ENCODE measurements at places on chromosomes 13 and 19.

DNA sequence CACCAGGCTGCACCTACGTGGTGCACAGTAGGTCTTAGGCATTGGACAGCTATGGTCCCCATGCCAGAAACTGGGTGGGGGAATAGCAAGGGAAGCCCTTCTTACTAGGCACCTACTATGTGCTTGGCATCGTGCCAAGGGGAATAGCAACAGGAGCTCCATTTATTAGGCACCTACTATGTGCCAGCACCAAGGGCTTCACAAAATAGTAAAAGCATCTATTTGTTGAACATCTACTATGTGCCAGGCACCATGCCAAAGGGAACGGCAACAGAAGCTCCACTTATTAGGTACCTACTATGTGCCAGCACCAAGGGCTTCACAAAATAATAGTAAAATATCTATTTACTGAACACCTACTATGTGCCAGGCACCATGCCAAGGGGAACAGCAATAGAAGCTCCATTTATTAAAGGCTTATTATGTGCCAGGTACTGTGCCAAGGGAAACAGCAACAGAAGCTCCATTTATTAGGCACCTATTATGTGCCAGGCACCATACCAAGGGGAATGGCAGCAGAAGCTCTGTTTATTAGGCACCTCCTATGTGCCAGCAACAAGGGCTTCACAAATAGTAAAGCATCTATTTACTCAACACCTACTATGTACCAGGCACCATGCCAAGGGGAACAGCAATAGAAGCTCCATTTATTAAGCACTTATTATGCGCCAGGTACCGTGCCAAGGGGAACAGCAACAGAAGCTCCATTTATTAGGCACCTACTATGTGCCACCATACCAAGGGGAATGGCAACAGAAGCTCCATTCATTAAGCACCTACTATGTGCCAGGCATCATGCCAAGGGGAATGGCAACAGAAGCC, 108.5 kb downstream of the PTPRS start:
- no peak for DNase-seq

GRCh38 chr19:46579361-46579879, 21.7 kb upstream of the CALM3 start:
- DNase-seq, result no peak

DNA sequence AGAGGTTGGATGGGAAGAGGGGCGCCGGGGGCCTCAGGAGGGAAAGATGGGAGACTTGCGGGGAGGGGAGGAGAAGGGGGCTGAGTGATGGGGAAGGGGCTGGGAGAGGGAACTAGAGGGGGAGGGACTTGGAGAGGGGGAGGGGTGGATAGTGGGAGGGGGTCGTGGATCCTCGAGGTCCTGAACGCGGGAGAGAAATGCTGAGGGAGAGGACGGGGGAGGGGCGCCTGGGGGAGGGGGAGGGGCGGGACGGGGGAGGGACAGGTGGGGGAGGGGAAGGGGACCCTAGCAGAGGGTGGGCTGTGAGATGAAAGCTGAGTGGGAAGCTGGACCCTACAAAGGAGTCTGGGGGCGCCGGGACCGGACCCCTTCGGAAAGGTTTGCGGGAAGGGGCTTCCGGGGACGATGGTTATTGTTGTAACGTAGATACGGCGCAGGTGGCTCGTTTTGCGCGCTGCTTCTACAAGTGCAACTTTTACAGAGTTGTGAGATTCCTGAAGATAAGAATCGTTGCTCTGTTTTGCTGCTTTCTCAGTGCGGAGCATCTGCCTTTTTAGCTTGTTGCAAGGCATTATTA, 418 bp downstream of the ZNF444 start:
- DNase-seq, result no peak

DNA sequence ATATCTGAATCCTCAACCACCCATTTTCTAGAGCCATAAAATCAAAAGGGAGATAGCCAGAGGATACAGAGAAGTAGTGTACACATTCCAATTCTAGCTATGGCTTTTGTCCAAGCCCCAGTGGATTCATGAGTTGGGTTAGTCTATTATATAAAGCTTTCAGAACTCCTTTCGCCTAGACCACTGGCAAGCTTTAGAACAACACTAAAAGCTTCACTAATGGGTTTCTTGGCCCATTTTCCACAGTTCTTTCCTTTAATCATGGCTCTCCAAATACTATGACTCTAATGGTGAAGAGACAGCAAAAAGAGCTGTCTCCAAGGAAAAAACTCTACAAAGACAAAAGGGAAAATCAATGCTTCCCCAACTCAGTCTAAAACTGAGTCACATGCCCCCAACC, 48.2 kb upstream of the SLITRK5 start:
- DNase-seq, result no peak

DNA sequence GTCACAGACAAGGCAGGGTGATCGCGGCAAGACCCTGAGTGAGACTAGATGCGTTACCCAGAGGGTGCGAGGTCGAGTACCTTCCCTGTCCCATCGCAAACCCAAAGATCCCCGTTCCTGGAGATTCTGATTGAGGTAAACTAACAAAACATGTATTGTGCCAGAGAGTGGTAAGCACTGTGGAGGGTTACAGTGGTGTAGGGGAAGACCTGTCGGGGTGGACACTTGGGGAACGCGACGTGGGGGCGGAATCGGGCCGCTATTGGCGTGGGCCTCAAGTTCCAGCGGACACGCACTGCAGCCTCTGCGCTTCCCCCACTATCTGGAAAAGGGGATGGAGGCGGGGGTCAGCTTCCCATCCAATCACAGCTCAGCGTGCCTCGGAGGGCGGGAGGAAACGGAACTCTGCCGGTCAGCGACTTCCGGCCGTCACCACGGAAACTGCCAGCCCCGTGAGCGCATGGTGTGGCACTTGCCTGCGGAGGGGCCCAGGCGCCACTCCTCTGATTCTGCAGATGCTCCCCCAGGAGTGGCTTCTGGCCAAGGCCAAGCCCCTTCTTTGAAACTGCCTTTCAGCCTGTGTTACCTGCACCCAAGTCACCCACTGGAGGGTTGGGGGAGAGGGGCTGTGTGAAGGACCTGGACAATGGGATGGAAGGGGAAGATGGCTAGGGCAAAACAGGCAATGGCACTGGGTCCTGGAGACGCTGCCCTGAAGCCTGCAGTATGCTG, 1.0 kb upstream of the UBE2M start:
- DNase-seq, result peak; percentile 51

- DNase-seq, result no peak
Measured at GRCh38 chr19:12647490-12648071, 19.0 kb downstream of the MAN2B1 start.

GRCh38 chr13:78910147-78910546, 251.2 kb upstream of the OBI1 start:
- DNase-seq, result no peak

DNA sequence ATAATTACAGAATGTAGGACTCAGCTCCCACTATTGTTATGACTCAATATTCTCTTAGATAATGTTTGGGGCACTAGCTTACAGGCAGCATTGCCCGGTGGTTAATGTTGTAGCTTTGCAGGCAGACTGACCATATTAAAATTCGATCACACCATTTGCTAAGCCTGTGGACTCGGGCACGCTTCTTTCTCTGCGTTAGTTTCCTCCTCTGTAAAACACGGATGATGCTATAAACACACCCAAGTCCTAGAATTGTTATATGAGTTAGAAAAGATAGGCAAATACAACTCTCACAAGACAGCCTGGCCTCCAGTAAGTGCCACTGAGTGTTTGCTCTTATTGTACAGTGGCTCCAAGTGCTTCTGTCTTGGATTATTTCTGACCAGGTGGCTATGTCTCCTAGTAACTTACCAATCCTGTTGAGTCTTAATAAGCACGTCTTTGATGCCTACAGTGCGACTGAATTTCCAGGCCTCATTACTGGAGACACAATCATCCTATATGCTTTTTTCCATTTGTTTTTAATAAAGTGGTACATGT, 50.0 kb upstream of the ALOX5AP start:
- DNase-seq, result no peak

- DNase-seq, result no peak
Measured at GRCh38 chr13:77019756-77020155, 7.2 kb downstream of the FBXL3 start.

- no peak for DNase-seq
Measured at GRCh38 chr19:30449078-30449590, 77.0 kb downstream of the ZNF536 start.

DNA sequence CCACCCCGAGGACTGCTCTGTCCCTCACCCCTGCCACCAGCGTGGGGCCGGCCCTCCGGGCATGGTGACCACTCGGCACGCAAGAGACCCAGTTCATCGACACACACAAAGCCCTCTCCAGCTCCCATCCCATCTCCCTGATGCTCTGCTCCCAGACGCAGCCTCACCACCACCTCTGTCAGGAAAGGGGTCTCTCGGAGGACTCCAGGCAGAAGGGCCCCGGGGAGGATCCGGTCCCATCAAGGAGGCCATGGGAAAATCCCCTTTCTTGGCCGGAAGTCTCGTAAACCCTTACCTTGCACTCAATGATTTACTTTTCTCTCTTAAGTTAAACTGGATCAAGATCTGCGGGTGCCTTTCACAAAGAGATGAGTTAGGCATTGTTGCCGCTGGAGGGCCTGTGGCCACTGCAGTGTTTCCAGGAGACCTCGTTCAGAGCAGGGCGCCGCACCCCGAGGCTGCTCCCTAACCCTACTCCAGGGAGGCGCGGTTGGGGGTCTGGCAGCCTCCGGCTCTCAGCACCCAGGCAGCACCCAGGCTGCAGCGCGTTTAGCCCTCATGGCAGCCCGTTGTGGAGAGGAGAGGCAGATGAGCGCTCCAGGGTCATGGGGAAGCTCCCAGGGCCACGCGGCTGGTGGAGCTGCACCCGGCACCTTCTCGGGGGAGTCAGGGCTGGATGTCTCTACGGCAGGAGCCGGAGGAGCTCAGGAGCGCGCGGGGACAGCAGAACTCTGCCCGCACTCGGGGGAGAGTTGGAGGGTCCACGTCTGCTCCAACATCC, 31.0 kb downstream of the C2CD4C start:
- no peak for DNase-seq

GRCh38 chr13:99657848-99658260, 156.6 kb downstream of the TM9SF2 start:
- DNase-seq, result peak; percentile 5

DNA sequence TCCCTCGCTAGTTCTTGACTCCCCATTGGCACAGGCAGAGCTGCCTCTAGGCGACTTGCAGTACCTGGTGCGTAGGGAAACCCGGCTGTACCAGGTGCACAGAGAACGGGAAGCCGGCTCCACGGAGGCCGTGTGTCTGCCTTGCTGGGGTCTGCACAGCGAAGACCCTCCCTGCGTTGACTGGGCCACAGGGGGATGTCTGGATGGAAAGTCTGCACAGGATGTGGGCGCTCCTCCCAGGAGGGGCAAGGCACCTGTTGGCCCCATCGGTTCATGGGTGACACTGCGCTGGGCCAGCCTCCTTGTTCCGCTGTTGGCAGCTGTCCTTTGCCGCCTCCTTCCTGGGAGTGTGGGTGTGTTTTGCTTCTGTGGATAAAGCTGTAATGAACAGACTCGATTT, 138.3 kb downstream of the TEX29 start:
- no peak for DNase-seq

Data from CD4-positive, alpha-beta T cell treated with Interleukin-4 for 4 hours (primary cell).